ENCODE measurements at places on chromosomes 12 and 14. TPM values are rescaled to one million over a fixed set of nuclear protein-coding genes. Genes with fewer than 3 reads are reported as not detected.

KITLG gene
- total RNA-seq: 23.4 TPM

RDH12 gene
- 0.20 TPM for total RNA-seq

CPNE6 gene
- total RNA-seq: not detected

ESR2 gene
- total RNA-seq: not detected

SLC17A8 gene
- total RNA-seq: not detected

CLEC4E gene
- total RNA-seq: not detected

SEL1L gene
- total RNA-seq: 16.9 TPM

TOMM20L gene
- total RNA-seq: not detected

ANKRD13A gene
- total RNA-seq: 96.8 TPM
